ENCODE measurements at places on chromosomes 5 and 9.

DNA sequence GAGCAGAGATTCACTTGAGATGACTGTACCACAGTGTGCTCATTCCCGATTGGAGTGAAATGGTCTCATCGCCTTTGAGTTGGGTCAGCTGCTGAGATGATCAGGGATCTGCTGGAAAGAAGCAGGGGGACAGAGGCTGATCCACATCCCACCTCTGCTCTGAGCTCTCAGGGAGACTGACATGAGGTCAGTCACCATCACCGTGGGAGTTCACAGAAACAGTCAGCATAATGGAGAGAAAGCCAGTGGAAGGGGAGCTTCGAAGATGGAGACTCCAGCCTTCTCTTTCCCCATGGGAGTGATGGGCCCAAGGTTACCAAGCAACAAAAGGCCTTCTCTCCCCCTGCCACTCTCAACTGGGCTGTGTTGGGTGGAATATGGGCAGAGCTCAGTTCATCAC is 276.4 kb downstream of the CDK5RAP2 start:
- DNase-seq: no peak

GRCh38 chr5:73722231-73722630 is 96.2 kb downstream of the ARHGEF28 start:
- DNase-seq: no peak

DNA sequence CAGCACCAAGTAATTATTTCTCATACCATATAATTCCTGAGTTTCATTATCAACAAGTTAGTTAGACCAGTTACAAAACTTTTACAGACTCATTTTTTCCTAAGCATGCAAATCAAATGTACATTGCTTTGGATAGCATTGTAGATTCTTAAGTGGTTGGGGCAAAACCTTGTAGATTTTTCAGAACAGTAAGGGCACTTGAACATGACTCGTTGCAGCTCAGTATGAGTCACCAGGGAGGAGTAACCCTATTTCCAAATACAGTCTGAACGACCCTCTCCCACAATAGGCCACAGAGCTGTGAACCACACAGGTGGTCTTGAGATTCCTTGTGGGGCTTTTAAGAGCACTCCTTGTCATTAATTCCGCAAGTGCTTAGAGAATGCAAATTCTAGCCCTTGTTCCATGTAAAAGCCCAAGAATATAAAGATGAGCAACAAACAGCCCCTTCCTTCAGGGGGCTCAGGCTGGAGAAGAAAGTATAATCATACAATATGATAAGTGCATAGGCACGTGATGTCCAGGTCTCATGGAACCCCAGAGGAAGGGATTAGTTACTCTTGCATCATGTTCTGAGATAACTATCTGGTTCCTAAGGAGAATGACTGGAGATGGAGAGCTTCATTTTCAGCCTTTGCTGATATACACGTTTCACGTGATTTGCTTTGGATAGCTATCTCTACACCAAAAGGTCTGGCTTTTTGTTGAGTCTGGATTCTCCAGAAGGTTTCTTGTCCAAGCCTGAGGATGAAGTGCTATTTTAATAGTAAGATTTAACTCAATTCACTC is 295.7 kb downstream of the KCNN2 start:
- no peak for DNase-seq

DNA sequence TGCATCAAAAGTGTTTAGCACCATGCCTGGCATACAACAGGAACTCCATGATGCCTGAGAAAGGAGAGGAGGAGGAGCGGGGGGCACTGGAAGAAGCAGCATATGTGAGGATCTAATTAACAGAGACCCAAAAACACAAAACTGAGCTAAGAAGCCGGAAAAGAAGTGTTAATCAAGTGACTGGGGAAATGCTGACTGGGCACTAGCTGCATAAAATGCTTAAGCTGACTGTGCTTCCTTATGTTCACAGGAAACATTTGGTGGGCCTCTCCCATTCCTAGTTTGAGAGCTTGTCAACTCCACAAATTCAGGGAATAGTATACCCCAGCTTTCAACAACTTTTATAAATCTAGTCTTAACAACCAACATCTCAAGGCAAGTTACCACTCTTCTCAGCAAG is 26.6 kb downstream of the DEPDC1B start:
- DNase-seq: no peak

DNA sequence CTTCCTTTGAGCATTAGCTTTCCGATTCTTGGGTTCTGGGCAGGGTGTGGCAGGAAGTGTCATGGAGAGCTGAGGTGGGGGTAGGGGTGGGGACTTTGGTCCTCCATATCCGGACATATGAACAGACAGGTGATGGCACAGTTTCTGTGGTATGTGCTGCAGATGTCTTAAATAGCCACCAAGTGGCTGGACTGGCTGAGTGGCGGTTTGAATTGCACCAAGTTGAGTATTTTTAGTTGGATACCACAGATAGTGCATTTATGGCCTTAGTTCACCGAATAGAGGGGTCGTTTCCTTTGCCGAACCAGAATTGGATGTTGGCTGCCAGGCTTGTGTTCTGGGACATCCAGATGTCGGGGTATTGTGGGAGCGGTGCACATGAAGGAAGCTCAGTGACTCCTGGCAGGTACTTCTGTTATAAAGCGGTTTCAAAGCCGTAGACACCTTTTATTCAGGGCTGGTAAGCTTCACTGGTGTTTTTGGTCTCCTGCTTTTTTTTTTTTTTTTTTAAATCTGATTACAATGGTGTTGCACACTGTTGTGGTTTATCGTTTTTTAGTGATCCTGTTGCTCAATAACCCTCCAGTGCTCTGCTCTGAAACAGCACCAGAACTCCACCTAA is 15.1 kb upstream of the TNFAIP8 start:
- no peak for DNase-seq

- no peak for DNase-seq
These were observed 34.1 kb downstream of the LMX1B start for GRCh38 chr9:126647585-126648411.

DNA sequence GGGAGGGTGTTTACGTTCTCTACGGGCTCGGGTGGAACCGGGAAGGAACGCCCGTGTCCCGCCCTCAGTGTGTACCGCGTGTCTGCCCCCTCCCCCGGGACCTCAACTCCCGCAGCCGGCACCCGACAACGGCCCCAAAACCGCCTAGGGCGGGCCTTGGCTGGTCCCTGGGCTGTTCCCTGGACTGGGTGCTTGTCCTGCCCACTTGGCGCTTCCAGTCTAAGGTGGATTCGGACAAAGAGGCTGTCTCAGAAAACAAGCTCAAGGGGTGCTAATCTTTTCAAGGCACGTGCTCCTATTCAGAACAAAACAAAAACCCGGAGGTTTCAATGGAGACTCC is 379 bp upstream of the CLK4 start:
- no peak for DNase-seq

DNA sequence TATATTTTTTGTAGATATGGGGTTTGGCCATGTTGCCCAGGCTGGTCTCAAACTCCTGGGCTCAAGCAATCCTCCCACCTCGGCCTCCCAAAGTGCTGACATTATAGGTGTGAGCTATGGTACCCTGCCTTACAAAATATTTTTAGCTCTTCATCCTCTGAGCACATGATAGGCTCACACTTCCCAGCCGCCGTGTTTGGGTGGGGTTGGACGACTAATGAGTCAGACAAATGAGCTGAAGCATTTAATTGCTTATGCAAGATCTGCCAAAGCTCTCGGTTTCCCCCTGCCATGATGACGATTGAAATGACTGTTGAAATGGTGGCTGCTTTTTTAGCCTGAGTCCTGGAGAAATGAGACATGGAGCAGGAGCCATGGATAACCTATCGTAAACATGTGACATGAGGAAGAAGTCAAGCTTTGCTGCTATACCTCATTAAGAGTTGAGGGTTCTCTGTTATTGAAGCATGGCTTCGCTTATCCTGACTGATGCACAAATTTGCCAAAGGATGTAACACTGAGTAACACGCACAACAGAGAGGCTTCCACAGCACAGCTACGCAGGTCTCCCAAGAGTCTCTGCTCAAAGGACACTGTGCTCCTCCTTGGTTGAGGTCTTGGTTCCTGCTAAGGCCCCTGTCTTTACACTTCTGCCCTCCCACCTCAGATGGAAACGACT is 48.2 kb upstream of the GFPT2 start:
- no peak for DNase-seq

DNA sequence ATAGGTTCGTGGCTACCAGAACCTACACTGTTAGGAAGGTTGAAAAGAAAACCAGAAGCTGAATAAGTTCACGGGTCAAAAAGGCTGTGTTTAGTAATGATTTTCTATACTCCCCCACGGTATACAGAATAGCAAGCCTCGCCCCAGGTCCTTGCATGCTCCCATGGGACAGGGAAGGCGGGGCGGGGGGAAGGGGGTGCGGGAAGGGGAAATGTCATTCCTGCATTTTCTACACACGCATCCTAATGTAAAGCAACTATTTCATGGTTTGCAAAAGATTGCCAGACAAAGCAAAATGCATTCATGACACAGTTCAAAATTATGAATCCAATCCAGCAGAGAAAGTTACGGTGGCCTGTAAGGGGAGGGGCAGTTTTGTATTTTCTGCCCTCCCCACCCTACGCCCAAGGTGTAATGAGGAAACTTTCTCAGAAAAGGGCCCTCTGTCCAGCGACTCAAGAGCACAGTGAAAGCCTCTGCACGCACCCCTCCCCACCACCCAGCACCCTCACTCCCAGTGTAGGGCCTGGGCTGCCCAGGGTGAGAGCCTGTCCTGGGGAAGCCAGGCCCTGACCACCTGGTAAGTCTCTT is 105.2 kb downstream of the ROR2 start:
- no peak for DNase-seq

- no peak for DNase-seq
These were observed 593.3 kb upstream of the ARRDC3 start for GRCh38 chr5:91976451-91976850.

- DNase-seq: no peak
These were observed 136.2 kb upstream of the TRIM32 start for GRCh38 chr9:116550696-116551436.

GRCh38 chr9:8651846-8652215 is 852.3 kb upstream of the DMAC1 start:
- DNase-seq: no peak

- no peak for DNase-seq
These were observed 32.5 kb upstream of the MIER3 start for GRCh38 chr5:56984445-56984844.

DNA sequence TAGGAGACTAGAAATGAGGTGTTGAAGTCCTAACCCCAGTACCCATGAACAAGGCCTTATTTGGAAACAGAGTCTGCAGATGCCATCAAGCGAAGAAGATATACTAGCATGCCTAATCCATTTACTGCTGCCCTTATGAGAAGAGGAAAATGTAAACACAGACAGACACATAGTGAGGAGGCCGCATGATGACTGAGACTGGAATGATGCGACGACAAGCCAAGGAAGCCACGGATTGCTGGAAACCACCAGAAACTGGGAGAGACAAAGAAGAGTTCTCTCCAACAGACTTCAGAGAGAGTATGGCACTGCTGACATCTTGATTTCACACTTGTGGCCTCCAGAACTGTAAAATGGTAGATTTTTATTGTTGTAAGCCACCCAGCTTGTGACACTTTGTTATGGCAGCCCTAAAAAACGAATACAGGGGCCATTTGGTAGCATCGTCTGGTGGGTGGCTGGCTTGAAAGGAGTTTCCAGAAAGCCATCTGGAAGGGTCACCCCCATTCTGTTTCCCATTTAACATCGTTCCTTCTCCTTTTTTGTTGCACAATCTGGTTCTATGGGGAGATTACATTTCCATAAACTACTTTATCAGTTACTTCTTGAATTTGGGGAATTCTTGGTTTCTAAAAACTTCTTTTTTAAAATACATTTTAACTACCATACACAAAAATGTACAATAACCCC is 193.1 kb downstream of the HSD17B3 start:
- no peak for DNase-seq

DNA sequence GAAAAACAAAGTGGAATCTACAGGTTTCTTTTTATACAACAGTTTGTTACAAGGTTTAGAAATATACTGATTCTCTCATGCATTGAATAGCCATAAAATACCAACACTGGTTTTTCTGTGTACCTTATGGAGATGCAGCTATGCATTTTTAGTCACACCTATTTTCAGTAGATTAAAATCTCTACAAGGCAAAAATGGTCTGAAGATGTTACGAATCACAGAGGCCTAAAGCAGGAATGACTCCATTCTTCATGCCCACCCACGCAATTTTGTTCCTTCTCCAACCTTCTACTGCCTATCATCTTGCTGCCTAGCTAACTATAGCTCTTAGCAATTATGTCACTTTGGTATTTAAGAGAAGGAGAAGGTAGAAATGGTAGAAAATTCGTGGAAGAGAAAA is 9.9 kb downstream of the PLK2 start:
- DNase-seq: no peak

GRCh38 chr5:113187906-113188305 is 211.3 kb downstream of the DCP2 start:
- no peak for DNase-seq

- DNase-seq: no peak
These were observed 10.9 kb downstream of the GHR start for GRCh38 chr5:42434047-42434724.

- DNase-seq: no peak
These were observed 10.0 kb upstream of the FGF18 start for GRCh38 chr5:171409164-171410136.

DNA sequence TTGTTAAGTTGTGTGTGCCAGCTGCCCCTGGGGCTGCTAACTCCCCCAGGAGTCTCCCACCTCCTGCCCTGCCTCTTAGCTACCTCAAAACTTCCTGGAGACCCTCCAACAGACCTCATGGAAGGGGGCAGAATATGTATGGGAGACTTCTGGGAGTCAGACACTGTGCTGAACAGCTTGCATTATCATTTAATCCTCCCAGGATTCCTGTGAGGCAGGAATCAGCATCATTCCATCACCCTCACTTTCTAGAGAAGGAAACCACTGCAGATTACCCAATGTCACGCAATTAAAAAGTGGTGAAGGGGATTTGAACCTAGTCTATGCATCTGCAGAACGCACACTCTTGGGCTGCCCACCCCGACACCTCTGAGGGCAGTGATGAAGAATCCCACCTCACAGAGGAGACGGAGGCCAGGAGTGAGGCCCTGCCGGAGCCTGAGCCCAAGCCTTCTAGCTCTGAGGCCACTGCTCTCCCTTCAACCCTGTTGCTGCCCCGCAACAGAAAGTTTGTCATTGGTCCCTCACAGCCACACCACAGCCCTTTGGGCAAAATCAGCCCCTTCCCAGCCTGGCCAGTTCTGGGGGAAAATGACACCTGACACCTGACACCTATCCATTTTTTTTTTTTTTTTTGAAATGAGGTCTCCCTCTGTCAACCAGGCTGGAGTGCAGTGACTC is 30.3 kb upstream of the IL17B start:
- no peak for DNase-seq

- DNase-seq: no peak
These were observed 6.9 kb upstream of the OTP start for GRCh38 chr5:77645158-77645994.

DNA sequence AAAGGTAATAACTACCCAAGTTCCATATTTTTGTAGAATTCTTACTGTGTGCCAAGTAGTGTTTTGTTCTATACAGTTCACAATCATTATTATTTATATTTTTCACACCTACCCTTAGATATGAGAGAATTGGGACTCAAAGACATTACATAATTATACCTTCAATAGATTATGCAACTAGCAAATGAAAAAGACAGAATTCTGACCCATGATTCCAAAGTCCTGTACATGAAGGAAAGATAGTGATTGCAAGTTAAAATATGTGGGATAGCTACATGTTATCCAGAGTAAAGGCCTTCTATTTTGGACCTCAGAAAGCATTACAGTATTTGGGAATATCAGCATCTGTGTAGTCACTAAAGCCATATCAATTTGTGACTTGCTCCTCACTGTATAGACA is 581.0 kb downstream of the ELAVL2 start:
- DNase-seq: no peak
